ENCODE measurements at places on chromosomes 4 and X.

DNA sequence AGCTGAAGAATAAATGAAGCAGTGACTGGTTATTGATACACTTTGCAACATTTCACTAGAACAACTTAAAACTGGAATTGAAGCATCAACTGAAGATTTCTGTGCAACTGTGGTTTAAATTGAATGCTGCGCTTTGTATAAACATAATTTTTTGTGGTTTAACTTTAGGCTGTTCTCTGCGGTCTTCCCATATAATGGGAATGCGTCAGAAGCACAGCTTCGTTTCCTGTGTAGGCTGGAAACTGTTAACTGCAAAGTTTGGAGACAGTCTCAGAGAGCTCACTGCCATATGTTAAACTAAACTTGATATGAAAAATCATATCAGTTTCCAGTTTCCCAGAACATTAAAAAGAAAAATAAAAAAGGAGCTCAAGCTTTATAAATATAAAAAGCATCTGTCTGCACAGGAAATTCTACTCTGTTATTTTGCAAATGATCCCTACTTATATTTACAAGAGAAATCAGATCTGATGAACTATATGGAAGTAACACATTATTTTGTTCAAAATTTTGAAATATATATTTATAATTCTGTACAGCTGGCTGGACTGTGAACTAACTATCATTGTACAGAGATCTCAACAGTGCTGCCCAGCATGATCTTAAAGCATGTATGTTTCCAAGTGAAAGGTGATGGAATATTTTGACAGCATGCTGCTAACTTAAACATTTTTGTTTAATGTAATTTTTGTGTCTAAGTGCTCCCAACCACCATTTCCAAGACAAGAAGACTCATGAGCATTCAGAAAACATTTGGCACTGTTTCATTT is 139.9 kb downstream of the NDST3 start:
- DNase-seq, result no peak

GRCh38 chrX:1026263-1027015 is 186.0 kb downstream of the CRLF2 start:
- DNase-seq, result peak; percentile 48

DNA sequence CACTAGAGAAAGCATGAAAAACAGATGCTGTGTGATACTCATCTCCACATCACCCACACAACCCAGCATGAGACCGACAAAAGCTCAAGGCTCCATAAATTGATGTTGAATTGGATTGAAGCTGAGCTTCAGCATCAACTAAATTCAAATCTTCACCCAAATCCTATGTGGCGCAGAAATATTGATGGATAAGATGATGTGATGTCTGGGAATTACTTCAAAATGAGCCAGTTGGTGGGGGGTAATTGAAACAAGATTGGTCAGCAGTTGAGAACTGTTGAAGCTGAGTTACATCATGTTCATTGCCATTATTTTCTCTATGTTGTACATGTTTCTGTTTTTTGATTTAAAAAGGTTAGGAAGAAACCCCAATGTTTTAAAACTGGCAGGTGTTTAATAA is 166.5 kb upstream of the STS start:
- no peak for DNase-seq

GRCh38 chrX:138889149-138889548 is 177.6 kb upstream of the FGF13 start:
- no peak for DNase-seq

GRCh38 chr4:25870081-25870480 is 7.3 kb upstream of the SEL1L3 start:
- no peak for DNase-seq

- DNase-seq, result no peak
Measured at GRCh38 chr4:4780729-4781244, 78.7 kb upstream of the MSX1 start.

DNA sequence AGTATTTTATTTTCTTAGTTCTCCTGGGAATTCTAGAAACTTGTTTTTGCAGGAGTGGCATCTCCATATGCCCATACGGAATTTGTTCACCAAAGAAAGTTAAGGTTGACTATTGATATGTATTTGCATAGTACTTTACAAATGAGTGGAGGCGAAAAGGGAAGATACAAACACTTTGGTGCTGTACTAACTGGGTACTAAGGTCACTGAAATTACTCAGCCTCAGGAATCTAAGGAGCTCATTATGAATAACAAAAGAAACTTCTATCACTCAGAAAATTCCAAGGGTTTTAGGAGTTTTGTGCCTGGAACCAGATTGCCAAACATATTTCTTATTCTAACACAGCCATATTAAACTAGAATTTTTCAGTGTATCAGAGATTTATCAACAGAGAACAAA is 27.4 kb upstream of the TMPRSS11B start:
- no peak for DNase-seq

GRCh38 chr4:155479835-155480234 is 103.1 kb upstream of the MAP9 start:
- no peak for DNase-seq
